Right cardiac atrium (tissue), 5 donors: ENCODE measurements at places on chromosomes 5 and 9. TPM values are rescaled to one million over a fixed set of nuclear protein-coding genes. Genes with fewer than 3 reads are reported as not detected.

SLC46A2 gene
- 0.02 TPM for polyA plus RNA-seq

ELP1 gene
- polyA plus RNA-seq = 12.8 TPM

TICAM2 gene
- polyA plus RNA-seq = 1.5 TPM

CDKN2A gene
- 0.32 TPM for polyA plus RNA-seq

PCDHA1 gene
- polyA plus RNA-seq = not detected

DOK3 gene
- polyA plus RNA-seq = 1.4 TPM

HACD4 gene
- polyA plus RNA-seq = 0.34 TPM

ACOT12 gene
- polyA plus RNA-seq = not detected

CDH18 gene
- not detected for polyA plus RNA-seq

ANXA1 gene
- polyA plus RNA-seq = 139 TPM

PCDHGA11 gene
- polyA plus RNA-seq = 2.2 TPM

GKAP1 gene
- polyA plus RNA-seq = 18.6 TPM

IFNK gene
- not detected for polyA plus RNA-seq

CDKN2B-AS1 gene
- polyA plus RNA-seq = 0.09 TPM

PCDHGB2 gene
- 1.9 TPM for polyA plus RNA-seq

C9 gene
- not detected for polyA plus RNA-seq
